ENCODE measurements at places on chromosomes 3 and 15.

GRCh38 chr15:51706291-51706690 is 25.0 kb downstream of the SCG3 start:
- peak; percentile 51 for DNase-seq

DNA sequence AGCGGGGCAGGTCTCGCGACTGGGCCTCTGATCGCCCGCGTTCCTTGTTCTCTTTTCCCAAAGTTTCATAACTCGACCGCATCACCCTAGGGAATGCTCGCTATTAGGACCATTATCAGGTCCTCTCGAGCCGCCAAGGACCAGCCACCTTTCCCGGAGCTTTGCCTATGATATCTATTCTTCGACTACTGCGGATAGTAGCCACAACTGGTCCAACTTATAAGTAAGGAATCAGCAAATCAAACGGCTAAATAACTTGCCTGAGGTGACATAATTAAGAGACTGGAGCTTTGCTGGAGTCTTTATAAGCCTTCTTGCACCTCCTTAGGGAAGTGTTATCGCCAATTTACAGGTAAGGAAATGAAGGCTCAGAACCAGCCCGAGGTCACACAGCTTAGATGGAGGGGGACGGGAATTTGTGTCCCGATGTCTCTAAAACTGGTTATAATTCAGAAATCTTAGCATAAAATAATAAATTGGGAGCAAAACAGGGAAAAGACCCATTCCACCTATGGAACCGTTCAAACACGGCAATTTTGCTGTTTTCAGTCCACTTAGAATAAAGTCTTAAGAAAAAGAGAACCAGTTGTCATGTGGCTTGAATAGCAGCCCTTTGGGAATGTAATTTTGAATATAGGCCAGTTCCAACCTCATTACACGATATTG is 479 bp upstream of the PLD1 start:
- no peak for DNase-seq

DNA sequence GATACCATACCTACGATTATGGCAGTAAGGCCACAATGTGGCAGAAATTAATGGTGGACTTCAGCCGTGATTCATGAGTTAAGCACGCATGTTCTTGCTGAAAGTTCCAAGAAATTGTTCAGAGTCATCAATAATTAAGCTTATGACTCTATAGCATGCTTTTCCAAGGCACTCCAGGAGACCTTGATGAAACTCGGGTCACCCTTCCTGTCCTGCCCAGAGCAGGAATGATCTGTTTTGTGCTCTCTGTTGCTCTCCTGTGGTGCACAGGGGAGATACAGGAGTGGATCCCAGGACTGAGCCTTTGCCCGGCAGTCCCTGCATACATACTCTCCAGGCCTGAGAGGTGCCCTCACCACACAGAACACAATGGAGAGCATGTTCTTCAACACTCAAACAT is 141.6 kb upstream of the SLC2A2 start:
- DNase-seq: no peak

- no peak for DNase-seq
These were observed 50.8 kb upstream of the CTDSPL start for GRCh38 chr3:37810848-37811247.

- peak; percentile 88 for DNase-seq
These were observed at the start of gene ULK3 for GRCh38 chr15:74842581-74843444. ULK3 (minus strand) TSS chr15:74843156; CDS start chr15:74843105, 51 bp downstream.

Data from CMK (cell line).